ENCODE measurements at places on chromosomes 13 and 19.

DNA sequence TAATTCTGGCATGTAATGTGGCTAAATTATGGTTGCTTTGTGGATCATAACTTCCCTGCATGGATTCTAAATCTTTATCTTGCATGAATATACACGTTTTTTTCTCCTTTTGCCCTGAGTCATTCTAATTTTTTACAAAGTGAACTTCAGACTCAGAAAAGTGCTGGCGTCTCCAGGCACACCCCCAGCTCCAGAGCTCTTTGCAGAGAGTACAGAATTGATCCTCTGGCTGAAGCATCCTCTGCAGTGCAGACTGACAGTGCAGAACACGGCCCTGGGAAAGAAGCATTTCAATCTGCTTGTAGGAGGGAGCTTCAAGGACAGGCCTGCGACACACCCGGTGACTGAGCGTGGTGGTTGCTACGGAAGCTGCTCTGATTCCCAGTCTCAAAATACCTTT is 228.1 kb downstream of the FGF9 start:
- no peak for DNase-seq

DNA sequence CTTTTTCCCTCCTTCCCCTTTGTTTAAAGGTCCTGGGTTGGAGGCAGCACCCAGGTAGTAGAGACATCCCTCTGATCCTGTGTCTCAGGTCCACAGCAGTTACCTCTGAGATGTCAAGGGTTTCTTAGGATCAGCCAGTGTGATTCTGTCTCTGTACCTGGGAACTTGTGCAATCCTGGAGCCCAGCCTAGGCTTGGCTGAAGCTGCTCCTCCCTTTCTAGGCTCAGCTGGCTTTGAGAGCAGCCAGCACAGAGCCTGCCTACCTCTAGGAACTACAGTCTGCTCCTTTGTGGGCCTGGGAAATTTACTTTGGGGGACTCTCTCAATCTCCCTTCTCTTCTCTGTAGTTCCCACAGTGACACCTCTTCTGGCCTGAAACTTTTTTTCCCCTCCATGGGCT is 171.6 kb downstream of the MTUS2 start:
- DNase-seq = no peak

DNA sequence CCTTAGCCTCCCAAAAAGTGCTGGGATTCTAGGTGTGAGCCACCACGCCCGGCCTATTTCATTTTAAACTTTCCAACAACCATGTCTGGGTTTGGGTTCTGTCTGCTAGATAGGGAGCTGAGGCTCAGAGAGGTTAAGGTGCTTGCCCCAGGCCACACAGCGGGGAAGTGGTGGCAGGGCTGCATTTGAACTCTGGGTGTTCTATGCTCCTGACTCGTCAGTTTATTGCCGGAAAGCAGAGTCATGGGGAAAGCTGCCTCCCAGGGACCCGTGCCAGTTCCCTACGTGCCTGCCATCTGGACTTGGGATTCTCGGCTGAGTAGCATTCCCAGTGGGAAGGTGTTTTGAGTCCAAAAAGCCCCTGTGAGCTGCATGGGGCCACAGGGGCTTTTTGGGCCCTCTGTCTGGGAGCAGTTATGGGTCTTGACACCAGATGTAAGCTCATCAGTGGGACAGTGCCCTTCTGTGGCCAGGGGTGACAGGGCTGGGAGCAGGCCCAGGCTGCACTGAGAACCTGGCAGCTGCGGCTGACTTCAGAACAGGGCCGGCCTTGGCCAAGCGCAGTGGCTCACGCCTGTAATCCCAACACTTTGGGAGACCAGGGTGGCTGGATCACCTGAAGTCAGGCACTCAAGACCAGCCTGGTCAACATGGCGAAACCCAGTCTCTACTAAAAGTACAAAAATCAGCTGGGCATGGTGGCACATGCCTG is 10.9 kb downstream of the RFX1 start:
- no peak for DNase-seq

GRCh38 chr13:22372261-22372660 is 701.4 kb downstream of the FGF9 start:
- DNase-seq = no peak

- no peak for DNase-seq
Observed at GRCh38 chr13:75579529-75579928, 29.9 kb downstream of the UCHL3 start.

- no peak for DNase-seq
Observed at GRCh38 chr13:109700176-109700575, 86.2 kb downstream of the IRS2 start.

- DNase-seq = no peak
Observed at GRCh38 chr13:60090574-60090973, 73.2 kb downstream of the DIAPH3 start.

DNA sequence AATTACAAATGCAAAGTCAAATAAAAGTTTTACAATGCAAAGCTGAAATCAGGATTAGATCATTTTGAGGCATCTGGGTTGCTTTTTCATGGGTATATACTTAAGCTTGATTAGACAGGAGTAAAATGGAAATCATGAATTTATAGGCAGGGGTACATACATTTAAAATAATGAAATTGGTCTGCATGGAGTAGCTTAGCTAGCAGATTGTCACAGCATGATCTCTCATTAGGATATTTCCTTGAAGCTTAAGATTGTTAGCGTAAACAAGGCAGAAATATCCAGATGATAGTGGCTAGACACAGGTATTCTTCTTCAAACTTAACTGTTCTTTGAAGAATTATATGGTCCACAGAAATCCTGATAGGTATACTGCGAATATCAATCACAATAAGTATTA is 1627.0 kb upstream of the PCDH20 start:
- no peak for DNase-seq

DNA sequence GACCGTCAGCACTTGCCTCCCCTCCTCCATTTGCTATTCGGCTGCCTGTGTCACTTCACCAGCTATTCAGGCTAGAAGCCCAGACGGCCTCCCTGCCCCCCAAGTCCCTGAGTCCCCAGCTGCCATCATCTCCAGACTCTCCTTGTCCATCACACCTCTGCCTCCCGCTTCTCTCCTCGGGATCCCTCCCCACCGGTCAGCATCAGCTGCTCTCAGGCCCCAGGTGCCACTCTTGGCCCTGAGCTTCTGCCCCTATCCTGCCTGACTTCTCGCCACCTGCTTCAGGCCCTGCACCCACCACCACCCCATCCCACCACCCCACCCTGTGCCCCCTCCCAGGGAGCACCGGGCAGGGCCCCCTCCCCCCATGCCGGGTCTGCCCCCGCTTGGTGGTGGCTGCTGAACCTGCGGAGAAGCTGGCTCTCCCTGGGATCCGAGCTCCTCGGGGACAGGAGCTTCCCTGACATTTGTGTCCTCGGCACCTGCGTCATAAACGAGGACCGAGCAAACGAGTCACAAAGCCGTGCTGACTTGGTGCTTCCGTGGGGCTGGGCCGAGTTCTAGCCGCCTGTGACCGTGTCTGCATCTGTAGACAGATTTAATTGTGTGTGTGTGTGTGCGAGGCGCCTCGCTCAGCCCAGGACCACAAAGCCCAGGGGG is 70.3 kb upstream of the MCF2L start:
- DNase-seq = no peak

GRCh38 chr13:106276876-106277275 is 258.6 kb downstream of the EFNB2 start:
- no peak for DNase-seq

GRCh38 chr19:48603850-48604249 is 2.7 kb upstream of the SPACA4 start:
- DNase-seq = no peak

- DNase-seq = no peak
Observed at GRCh38 chr13:113020323-113021080, 51.5 kb downstream of the MCF2L start.

Data from GM18507 (cell line).